CD4-positive, alpha-beta T cell treated with Interleukin-2 at 100 ng/mL for 4 hours (primary cell): ENCODE measurements at places on chromosomes 12 and 14.

DNA sequence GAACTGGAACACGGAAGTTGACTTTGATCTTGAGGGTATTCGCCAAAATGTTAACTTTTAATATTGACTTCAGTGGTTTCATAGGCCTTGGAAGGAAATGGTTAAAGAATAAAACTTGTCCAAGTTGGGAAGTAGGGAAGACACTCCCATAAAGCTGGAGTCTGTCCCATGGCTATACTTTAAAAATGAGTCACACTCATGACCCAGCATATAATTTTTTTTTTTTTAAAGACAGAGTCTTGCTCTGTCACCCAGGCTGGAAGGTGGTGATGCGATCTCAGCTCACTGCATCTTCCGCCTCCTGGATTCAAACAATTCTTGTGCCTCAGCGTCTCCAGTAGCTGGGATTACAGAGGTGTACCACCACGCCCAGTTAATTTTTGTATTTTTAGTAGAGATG lies 19.6 kb downstream of the TMPRSS12 start:
- DNase-seq: no peak

DNA sequence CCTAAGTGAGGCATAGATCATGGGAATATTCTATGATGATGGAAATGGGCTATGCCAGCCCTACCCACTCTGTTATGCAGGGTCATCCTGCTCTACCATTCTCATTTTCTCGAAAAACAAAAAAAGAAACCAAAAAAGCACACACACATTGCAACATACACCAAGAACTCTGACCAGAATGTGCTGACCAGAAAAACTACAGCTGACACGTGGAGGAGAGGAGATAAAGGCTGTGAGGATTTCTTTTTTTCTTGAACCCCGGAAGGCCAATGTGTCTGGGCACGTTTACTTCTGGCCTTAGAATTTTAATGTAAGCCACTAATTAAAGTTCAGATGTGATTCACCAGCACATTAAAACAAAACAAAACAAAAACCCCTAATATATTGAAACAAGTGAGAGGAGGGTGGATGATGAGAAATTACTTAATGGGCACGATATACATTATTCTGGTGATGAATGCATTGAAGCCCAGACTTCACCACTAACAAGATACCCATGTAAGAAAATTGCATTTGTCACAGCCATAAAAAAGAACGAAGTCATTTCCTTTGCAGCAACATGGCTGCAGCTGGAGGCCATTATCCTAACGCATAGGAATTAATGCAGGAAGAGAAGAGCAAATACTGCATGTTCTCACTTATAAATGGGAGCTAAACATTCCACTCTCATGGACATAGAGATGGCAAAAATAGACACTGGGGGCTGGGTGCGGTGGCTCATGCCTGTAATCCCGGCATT lies 66.3 kb upstream of the PLEKHG3 start:
- DNase-seq: no peak

GRCh38 chr14:79453276-79453675 lies 758.0 kb downstream of the DIO2 start:
- no peak for DNase-seq

GRCh38 chr12:10111451-10111850 lies 12.7 kb upstream of the CLEC1A start:
- no peak for DNase-seq

- DNase-seq: no peak
Measured at GRCh38 chr14:35320472-35320871, 28.3 kb downstream of the PSMA6 start.

- no peak for DNase-seq
Measured at GRCh38 chr14:100669468-100669867, 57.2 kb upstream of the DLK1 start.

GRCh38 chr12:68138480-68138879 lies 21.1 kb downstream of the IFNG start:
- no peak for DNase-seq

DNA sequence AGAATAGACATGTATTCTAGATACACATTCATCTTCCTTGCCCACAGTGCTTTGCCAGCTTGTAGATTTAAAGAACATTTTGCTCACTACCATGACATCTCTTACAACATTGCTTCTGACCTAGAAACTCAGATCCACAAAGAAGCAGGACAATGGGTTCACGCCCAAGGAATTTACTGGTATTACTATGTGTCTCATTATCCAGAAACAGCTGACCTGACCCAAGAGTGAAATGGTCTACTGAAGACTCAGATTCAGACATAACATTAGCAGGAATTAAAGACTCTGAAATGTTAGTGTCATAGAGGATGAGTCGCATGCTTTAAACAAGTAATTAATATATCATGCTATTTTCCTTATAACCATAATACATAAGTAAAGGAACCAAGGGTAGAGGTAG lies 731.4 kb downstream of the GALC start:
- no peak for DNase-seq

GRCh38 chr12:62260733-62261683 lies 804 bp downstream of the USP15 start:
- peak; percentile 87 for DNase-seq

DNA sequence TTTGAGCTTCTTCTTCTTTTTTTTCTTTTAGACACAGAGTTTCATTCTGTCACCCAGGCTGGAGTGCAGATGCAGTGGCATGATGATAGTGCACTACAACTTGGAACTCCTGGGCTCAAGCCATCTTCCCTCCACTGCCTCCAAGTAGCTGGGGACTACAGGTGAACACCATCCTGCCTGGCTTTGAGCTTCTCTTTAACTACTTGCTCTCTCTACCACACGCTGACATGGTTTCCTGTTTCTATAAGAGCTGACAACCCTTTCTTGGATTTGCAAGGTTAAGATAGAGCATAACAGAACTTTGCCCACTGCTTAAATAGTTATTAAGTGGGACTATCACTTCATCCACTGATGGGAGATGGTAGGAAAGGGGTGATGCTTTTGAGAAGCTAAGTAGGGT lies 82.4 kb upstream of the SLC38A2 start:
- DNase-seq: no peak

DNA sequence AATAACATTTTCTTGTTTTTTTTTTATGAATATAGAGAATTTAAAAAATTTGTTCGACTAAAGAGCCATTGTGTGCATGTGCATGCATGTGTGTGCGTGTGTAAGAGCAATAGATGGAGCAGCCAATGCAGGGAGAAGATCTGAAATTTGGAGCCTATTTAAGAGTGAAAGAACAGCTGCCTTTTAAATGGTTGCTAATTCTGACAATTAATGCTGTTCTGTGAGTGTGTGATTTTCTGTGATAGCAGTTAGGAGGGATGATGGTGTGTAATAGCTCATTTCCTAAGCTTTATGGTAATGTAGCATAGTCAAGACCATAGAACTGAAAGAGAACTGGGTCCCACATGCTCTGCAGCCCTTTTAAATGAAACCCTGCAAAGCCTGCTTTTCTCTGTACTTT lies 137.9 kb downstream of the NRXN3 start:
- no peak for DNase-seq

DNA sequence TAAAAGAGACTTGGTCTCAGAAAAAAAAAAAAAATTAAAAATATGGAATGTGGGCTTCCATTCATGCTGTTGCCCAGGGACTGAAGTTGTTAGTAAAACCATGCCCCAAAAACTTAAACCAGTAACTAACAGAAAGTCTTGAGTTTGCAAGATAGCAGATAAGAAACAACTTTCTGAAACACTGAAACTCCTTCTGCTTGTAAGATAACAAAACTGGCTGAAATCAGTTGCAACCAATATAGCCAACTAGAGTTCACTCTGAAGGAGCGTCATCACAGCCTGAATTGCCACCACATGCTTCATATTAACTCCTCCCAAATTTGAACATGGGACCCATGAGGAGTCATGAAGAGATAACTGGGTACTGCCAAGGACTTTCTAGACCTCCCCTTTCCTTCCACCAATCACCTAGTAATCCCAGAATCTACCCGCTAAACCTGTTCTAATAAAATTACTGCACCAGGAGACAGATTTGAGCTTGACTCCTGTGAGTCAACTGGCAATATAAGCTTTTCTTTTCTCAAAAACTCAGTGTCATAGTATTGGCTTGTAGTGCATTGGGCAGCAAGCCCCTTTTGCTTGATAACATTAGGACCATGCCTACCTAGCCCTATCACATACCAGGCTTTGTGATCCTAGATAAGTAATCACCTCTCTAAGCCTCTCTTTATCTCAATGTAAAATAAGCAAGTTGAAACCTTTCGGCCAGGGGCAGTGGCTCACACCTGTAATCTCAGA lies 53.6 kb downstream of the R3HDM2 start:
- no peak for DNase-seq

DNA sequence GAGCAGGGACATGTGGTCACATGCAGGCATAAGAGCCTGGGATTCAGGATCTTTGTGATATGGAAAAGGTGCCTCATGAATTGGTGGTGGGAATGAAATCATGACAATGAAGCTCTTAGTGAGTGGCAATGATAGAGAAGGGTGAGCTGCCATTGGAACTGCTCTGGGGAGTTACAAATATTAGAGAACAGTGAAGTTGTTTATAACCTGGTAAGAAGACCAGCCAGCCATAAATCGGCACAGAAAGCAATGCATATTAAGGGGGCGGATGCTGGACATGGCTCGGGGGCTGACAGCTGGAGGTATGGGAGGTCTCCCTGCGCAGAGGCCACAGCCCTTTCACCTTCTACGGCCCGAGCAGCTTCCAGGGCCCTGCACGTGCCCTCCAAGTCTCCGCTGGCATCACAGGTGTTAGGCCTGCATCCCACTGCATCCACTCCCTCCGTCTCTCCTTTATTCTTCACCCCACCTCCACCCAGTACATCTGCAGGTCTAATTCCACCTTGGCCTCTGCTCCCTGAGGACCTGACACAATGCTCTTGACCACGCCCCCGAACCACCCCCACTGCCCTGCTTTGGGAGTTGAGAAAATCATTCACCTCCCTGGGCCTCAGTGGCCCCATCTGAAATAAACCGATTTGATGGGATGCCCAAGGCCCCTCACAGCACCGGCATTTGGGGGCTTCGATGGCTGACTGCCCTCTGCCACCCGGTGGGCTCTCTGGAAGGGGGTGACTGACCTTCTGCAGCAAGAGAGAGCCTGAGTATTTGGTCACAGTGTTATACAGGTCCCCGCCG lies 4.1 kb downstream of the CACNA2D4 start:
- no peak for DNase-seq
